NCI-H1436 treated with DMSO at 0.1 percent for 48 hours (cell line): ENCODE measurements at places on chromosomes 3 and 15.

- DNase-seq: no peak
Observed at GRCh38 chr3:194817592-194817930, 131.9 kb downstream of the FAM43A start.

DNA sequence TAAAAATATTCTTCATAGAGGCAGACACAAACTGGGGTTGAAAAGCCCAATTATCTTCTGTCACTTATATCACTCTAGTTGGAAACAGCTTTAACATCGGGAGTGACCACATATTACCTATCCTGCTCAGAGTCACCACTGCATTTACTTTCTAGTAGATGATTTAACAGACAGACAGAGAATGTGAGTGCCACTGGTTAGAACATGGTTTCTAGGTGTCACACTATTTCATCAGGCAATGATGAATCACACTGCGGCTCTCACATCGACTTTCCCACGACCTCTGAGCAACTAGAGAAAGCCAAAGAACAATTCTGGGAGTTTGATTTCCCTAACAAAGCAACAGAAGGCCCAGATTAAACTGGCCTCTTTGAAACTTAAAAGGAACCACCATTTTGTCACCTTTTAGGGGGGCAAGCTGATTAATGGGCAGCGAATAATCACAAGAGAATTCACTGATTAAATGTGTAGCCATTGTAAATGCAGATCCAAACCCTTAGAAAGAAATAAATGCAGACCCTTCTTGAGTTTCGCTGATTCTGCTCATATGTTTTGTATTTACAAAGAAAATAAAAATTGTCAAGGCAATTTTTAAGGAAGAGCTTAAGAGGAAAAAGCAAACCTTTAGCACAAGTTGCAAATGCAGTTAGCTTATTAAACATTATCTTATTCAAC lies 112.6 kb upstream of the KBTBD8 start:
- no peak for DNase-seq

- DNase-seq: no peak
Observed at GRCh38 chr3:184275961-184276910, at the start of gene ECE2. Gene ECE2, plus strand, starts transcription at chr3:184276022. Its CDS starts 132 bp downstream, at chr3:184276154.

GRCh38 chr3:128804017-128804810 lies 75.2 kb upstream of the ACAD9 start:
- no peak for DNase-seq

- no peak for DNase-seq
Observed at GRCh38 chr3:19364148-19364547, 215.8 kb downstream of the KCNH8 start.

DNA sequence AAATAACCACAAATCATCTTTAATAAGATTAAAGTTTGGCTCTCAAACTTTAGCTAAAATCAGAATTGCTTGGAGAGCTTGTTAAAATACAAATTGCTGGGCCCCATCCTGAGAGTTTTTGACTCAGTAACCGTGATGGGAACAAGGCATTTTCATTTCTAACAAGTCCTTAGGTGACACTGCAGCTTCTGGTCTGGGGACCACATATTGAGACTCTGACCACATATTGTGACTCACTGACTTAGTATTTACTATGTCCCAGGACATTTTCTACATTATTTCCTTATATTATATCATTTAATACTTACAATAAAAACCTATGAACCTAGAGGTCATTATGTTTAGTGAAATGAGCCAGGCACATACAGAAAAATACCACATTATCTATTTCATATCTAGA lies 164.5 kb downstream of the ZMAT3 start:
- no peak for DNase-seq

DNA sequence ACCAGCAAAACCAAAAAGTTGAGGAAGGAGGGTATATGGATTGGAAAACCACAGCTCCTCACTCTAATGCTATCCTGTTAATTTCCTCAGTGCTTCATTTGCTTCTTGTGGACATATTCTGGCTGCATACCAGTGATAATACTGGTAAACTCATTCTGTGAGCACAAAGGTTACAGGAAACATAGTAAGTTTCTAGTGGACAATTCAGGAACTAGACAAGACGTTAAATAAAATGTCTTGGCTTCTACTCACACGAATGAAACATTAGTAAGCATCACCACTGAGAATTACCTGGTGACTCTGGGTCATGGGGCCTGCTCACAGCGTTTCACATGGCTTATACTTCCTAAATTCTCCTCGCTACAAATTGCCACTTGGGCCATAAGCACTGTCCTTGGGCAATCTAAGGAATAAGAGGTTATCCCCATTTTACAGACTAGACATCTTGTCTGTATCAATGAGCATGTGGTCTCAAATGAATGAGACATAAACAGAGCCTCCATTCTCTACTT lies 20.1 kb upstream of the PPIB start:
- DNase-seq: no peak

DNA sequence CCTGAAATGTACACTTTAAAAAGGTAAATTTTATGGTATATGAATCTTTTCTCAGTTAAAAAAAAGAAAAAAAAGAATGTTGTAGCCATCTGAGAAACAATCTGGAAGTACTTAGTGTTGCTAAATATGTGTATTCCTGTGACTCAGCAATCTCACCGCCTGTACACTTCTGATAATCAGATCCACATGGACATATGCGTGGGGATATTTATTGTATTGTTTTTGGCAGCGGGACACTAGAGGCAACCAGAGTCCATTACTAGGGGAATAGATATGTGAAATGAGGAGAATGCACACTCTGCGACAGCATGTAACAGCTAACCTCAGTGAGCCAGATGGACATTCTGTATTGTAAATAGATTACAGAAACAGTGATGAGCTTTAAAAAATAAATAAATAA lies 65.4 kb downstream of the AQP9 start:
- DNase-seq: no peak

DNA sequence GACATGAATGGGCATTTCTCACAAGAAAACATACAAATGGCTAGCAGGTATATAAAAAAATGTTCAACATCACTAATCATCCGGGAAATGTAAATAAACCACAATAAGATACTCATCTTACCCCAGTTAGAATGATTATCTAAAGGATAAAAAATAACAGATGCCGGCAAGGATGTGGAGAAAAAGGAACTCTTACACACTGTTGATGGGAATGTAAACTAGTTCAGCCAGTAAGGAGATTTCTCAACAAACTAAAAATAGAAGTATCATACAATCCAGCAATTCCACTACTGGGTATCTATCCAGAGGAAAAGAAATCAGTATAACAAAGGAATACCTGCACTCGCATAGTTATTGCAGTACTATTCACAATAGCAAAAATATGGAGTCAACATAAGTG lies 124.2 kb downstream of the SATB1 start:
- DNase-seq: no peak

DNA sequence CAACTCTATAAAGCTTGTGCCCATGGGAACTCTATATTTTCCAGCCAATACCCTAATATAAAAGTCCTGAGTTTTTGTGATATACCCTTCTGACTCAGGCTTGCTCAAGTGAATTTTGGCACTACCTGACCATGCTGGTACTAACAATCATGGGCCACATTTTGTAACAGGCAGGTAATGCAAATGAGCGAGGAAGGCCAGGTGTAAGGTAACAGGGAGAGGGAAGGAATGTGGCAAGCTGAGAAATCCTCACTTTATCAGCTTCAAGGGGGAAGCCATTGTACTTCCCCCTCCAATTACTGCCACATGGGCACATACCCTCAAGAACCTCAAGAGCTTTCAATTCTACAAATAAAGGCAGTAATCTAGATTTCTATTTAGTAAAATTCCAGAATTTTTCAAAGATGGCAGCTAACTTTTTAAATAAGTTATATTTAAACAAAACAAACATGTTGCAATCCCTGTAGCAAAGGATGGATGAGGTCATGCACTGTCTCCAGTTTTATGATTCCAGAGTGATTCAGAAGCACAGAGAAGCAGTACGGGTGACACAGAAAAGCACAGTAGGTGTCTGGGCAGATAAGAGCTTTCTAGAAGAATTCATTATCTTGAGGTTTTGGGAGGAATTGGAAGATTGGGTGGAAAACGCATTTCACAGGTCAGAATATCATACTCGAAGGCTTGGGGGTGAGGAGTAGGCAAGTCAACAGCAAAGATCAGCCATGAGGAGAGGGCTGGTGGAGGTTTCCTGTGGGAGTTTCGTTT lies 87.6 kb downstream of the FOXP1 start:
- DNase-seq: no peak

GRCh38 chr3:141201122-141201521 lies 30.5 kb upstream of the PXYLP1 start:
- no peak for DNase-seq

DNA sequence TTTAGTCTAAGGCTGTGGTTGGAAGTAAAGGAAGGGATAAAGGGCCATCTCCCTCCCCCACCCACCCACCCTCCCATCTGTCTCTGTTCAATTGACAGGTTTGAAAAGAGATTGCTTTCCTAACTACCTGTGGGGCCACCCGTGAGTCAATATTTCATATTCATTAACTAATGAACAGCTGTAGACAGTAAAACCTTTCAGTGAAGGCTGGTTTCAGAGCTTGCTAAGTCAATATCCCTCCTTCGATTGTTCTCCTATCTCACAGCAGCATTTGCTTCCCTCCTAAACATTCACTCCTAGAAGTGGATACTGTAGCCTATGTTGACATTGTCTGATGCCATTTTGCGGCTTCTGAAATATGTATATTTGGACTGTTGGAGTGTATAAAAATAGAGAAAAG lies 85.9 kb upstream of the SYNPR start:
- no peak for DNase-seq

- DNase-seq: no peak
Observed at GRCh38 chr3:179292450-179292849, 30.4 kb upstream of the ZNF639 start.

DNA sequence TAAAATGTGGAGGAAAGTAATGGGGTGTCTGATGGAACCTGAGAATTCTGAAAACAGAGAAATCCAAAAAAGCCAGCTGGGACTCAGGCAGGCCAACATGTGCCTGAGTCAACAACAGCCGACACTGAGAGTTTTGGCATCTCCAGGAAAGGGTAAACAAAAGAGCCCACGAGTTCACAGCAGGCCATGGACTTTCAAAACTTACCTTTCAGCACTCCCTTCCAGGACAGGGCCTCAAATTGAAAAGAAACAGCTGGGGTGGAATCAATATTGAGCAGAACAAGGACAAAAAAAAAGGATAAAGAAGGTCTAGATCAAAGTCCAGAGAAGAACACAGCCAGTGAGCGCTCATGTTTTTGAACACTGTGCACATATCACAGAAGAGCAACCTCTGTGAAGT lies 735.4 kb upstream of the GRM7 start:
- DNase-seq: no peak

DNA sequence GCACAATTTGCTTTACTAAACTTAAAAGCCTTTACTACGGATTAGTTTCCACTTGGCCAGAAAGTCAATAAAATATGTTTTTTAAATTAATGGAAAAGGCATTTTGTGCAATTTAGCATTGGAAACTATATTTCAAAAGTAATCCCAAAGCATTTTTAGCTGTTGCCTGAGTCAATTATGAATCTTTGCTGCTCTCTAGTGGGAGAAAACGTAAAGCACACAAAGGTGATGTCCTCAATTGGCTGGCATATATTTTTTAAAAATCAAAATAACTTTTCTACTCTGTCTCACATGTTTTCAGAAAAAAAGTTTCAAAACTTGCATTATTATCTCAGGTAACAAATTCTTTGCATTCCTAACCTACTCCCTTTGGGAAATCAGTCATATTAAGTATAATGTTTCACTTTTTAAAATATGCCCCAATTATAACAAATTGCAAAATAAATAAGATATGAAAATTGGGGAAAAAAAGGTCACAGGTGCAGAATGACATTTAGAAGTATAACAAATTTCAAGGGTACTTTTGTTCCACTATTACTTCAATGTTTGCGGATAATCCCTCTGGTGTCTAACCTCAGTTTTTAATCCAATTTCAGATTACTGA lies 47.2 kb upstream of the TEX55 start:
- DNase-seq: no peak

GRCh38 chr15:60594071-60594470 lies 115.1 kb upstream of the ICE2 start:
- no peak for DNase-seq

- DNase-seq: no peak
Observed at GRCh38 chr3:68256635-68257223, 602.3 kb upstream of the SUCLG2 start.

- DNase-seq: no peak
Observed at GRCh38 chr15:96345560-96346399, 15.3 kb downstream of the NR2F2 start.

GRCh38 chr15:93451265-93451664 lies 362.3 kb upstream of the RGMA start:
- DNase-seq: no peak

- DNase-seq: no peak
Observed at GRCh38 chr3:119697394-119697793, 5.4 kb upstream of the CFAP91 start.

GRCh38 chr3:121748680-121749275 lies 763 bp downstream of the GOLGB1 start:
- DNase-seq: no peak

DNA sequence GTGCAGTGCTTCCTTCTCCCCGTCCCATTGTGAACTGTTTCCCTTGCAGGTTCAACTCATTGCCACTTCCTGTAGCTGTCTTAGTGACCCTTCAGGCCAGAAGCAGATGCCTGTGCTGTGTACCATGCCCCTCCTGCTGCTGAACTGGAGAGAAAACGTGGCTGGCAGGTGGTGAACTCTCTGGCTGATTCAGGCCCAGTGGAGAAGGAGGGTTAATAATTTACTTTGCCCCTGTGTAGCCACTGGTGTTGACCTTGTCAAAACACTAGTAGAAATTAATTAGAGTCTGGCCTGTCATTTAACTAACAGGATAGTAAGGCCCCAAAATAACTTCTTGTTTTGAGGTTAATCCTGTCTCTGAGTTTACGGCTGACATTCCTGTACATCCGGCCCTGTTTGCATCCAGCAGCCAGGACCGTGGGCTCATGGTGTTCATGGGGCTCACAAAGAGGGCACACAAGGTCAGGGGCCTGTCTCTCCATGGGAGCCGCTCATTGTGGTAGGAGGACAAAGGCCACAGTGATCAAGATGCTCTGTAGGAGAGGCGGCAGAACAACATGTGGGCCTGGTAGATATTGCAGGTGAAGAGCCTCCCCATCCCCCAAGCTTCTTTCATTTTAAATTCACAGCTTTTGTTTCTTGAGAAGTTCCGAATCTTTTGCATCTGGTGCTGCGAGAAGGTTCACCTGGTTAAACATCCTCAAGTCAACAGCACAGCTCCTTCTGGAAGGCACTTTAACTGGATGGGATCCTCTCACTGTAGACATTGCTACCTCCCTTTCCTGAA lies 101.6 kb downstream of the CGNL1 start:
- no peak for DNase-seq

- no peak for DNase-seq
Observed at GRCh38 chr3:123396171-123397049, 52.5 kb downstream of the ADCY5 start.
